ENCODE measurements at places on chromosomes 5 and 9.

DNA sequence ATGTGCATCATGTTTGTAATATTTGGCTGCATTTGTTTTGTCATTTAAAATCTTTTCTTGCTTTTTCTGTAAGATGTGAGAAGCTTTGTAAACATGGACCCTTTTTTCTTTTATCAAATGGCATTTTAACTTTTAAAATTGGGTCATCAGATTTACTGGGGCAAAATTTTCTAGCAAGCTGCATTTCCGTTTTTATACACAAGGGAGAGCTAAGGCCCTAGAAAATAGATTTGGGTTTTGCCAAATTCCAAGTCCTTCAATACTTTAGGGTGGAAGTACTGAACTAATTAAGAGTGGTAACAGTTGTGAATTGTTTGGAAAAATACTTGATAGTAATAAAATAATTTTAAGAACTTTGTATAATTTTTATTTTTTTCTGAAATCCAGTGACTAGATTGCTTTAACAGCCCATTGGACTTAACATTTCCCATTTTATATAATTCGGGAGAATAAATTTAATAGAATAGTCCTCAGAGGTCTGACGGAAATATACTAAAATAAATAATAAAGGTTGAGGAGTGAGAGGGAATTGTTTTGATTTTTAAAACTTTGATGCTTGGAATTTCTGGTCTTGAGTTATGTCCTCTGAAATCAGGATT is 117.4 kb downstream of the SMARCA2 start:
- DNase-seq, result no peak

DNA sequence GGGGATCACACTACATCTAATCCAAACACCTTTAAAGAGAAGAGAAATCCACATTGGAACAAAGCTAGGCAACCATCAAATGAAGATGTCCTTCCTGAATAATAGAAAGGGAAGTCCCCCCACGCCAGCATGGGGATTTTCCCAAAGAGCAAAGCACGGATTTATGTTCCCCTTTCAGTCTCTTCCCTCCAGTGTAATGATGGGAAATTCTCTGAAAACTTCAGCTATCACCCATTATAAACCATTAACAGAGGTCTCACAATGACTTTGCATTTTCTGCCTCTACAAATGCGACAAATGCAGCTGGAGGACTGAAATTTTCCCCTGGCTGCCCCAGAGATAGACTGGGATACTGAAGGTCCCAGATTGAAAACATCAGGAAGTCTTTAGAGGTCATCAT is 368.7 kb downstream of the EFNA5 start:
- DNase-seq, result no peak

DNA sequence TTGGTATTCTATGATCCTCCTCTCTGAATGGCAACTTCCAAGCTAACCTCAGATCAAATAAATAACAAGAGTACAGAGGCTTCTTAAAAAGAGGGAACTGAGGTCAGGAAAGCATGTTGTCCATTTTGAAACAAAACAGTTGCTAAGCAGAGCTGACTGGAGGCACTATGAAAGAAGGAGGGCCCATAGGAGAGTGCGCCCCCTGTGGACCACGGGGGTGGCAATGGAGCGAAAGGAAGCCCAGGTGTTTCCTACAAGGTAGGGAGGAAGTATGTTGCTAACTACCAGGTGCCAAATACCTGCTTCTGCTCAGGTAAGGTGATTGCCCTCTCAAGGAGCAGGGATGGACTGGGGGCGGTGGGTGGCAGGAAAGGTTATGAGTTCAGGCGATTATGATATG is 101.8 kb upstream of the MAST4 start:
- DNase-seq, result no peak

DNA sequence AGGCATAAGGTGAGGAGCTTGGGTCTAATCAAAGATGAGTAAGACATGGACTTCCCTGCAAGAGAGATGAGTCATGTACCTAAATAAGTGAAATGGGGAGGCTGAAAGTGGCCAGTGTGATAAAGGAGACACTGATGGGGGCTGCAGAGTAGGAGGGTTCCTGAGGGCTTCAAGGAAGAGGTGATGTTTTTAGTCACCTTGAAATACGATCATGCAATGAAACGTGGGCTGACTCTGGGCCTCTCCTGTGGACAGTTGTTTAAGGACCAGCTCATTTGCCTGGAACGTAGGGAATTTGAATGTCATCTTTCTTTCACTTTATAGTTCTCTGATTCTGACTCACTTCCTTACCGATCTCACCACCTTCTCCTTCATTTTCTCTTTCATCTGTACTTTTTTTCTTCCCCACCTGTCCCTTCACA is 49.6 kb upstream of the CPLX2 start:
- no peak for DNase-seq

- no peak for DNase-seq
Measured at GRCh38 chr5:85841653-85842052, 776.1 kb upstream of the COX7C start.

- DNase-seq, result no peak
Measured at GRCh38 chr9:111356481-111357244, 26.6 kb upstream of the OR2K2 start.

DNA sequence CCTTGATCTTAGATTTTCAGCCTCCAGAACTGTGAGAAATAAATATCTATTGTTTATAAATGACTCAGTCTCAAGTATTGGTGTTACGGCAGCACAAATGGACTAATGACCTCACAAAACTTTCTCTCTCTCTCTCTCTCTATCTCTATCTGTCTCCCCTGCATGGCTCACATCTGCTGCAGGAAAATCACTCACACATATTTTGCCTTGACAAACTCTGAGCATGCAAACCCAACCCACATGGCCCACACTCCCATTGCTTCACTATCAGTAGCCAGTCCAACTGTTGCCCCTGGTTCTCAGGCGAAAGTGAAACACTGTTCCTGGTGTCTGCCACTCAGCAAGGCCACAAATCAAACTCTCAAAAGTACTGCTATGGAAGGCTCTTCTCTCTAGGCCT is 66.4 kb upstream of the PIK3R1 start:
- peak; percentile 11 for DNase-seq

GRCh38 chr5:27325513-27325912 is 287.1 kb upstream of the CDH9 start:
- DNase-seq, result no peak

GRCh38 chr5:61603211-61603908 is 271.3 kb downstream of the ZSWIM6 start:
- no peak for DNase-seq

GRCh38 chr5:143629871-143630659 is 181.9 kb upstream of the HMHB1 start:
- no peak for DNase-seq

GRCh38 chr5:151896031-151896691 is 28.5 kb downstream of the GLRA1 start:
- DNase-seq, result no peak

- peak; percentile 35 for DNase-seq
Measured at GRCh38 chr9:97500263-97500662, 1.2 kb upstream of the TMOD1 start.

DNA sequence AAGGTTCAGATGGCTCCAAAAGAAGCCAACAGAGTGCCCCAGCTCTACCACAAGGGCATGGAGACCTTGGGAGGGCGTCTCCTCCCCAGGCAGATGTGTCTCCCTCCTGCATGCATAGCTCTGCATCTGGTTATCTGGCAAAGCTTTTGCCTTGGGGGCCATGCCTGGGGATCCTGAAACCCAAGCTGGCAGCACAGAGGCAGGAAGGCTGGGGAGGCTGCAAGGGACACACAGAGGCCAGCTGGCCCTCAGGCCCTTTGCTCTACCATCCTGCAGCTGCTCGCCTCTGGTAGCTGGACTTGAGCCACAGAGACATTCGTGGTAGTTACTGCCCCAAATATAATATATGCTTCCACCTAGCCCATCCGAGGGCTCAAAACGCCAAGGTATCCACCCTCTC is 3.9 kb downstream of the SEPTIN8 start:
- DNase-seq, result no peak
